ENCODE measurements at places on chromosomes 5 and 9.

DNA sequence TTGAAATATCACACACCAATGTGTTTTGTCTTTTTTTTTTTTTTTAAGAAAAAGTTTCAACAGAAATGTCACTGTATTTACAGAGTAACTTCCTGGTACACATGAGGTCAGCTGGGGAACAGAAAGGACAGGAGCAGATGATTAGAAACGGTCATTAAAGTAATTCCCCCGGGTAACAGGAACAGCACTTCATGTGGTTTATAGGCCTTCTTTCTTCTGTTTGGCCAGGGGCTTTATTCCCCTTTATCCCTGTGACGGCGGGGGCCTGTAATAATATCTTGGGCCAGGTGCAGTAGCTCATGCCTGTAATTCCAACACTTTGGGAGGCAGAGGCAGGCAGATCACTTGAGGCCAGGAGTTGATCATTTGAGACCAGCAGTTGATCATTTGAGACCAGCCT, 30.5 kb upstream of the MSH3 start:
- DNase-seq: no peak

GRCh38 chr5:132293066-132293991, 865 bp upstream of the SLC22A4 start:
- peak; percentile 29 for DNase-seq

DNA sequence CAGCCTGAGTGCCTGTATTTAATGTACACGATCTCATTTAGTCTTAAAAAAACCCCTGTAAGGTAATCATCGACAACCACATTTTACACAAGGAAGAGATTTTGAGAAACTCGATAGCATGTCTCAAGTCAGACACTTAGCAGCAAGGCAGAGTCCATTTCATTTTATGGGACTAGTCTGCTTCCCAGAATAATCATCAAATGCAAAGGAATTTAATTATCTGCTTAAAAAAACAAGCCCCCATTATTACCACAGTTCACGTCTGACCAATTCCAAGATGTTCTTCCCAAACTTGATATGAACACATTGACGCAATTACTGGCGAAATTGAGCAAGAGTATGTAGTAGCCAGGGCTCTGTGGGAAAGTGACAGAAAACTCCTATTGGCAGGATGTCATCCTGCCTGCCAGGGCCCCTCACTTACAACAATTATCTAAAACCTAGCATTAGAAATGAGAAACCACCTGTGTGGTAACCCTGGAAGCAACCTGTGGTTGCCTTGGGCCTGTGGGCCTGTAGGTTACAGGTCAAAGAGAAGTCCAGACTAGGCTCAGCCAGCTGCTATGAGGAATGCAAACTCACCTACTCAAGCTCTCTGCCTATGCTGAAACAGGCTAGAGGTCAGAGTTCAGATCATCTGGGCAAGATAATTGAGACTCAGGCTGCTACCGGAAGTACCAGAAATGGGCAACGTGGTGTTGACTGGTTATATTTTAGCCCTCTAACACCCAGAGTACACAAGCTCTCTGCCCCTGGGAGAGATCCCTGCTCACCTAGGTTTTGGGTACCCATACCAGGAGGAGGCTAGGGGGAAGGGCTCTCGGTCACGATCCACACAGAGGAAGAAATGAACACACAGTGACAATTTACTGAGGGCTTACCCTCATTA, 1.6 kb downstream of the B4GALT1 start:
- peak; percentile 59 for DNase-seq

GRCh38 chr9:133242991-133243390, 32.0 kb downstream of the ABO start:
- no peak for DNase-seq

- DNase-seq: no peak
Observed at GRCh38 chr9:108056805-108057386, 567.3 kb upstream of the KLF4 start.

GRCh38 chr9:127746959-127747569, 12.0 kb upstream of the TOR2A start:
- peak; percentile 30 for DNase-seq
